ENCODE measurements at places on chromosomes 1 and 21. TPM values are rescaled to one million over a fixed set of nuclear protein-coding genes. Genes with fewer than 3 reads are reported as not detected.

SLC9C2 gene
- polyA plus RNA-seq, result 0.27 TPM

OR2AK2 gene
- not detected for polyA plus RNA-seq

CYP4A22 gene
- 8.2 TPM for polyA plus RNA-seq

FCRL1 gene
- 0.05 TPM for polyA plus RNA-seq

OR2T35 gene
- not detected for polyA plus RNA-seq

TTC13 gene
- polyA plus RNA-seq, result 29.1 TPM

RAVER2 gene
- polyA plus RNA-seq, result 35.0 TPM

VAV3 gene
- polyA plus RNA-seq, result 136 TPM

GRCh38 chr1:182407724-182408123 is 7.3 kb upstream of the TEDDM1 start:
- DNase-seq, result no peak

DNA sequence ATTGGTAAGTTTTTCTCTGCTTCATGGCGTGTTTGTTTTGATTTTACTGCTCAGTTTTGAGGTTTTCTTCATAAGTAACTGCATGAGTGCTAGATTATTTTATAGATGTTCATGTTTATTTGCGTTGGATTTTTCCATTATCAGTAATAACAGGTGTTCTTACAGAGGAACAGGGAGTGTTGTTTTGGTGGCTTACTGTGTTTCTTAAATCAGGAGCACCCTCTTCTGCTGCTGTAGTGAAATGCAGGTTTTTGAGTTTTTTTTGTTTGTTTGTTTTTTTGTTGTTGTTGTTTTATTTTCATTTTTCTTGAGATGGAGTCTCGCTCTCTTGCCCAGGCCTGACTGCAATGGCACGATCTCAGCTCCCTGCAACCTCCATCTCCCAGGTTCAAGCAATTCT is 32.6 kb downstream of the CTBS start:
- DNase-seq, result no peak

- peak; percentile 17 for DNase-seq
Measured at GRCh38 chr1:248404024-248404423, 1.2 kb downstream of the OR2T1 start.

- no peak for DNase-seq
Measured at GRCh38 chr1:153532181-153532580, 3.6 kb downstream of the S100A6 start.

GRCh38 chr1:36497207-36497606 is 14.5 kb upstream of the CSF3R start:
- DNase-seq, result no peak

GRCh38 chr1:201773764-201774163 is 55.2 kb upstream of the IPO9 start:
- DNase-seq, result no peak

- no peak for DNase-seq
Measured at GRCh38 chr1:17525996-17526686, 13.4 kb upstream of the ARHGEF10L start.

- DNase-seq, result no peak
Measured at GRCh38 chr21:15219894-15220293, 155.1 kb upstream of the NRIP1 start.

- no peak for DNase-seq
Measured at GRCh38 chr1:107000902-107001301, 55.6 kb upstream of the PRMT6 start.

- DNase-seq, result no peak
Measured at GRCh38 chr1:246564839-246565750, 966 bp downstream of the TFB2M start.

- no peak for DNase-seq
Measured at GRCh38 chr1:159652506-159652905, 61.9 kb downstream of the CRP start.

- DNase-seq, result no peak
Measured at GRCh38 chr1:11615090-11615489, 39.1 kb downstream of the FBXO2 start.

- DNase-seq, result no peak
Measured at GRCh38 chr21:22691658-22692057, 1693.4 kb downstream of the NCAM2 start.

GRCh38 chr1:195766709-195767108 is 841.5 kb downstream of the KCNT2 start:
- no peak for DNase-seq

DNA sequence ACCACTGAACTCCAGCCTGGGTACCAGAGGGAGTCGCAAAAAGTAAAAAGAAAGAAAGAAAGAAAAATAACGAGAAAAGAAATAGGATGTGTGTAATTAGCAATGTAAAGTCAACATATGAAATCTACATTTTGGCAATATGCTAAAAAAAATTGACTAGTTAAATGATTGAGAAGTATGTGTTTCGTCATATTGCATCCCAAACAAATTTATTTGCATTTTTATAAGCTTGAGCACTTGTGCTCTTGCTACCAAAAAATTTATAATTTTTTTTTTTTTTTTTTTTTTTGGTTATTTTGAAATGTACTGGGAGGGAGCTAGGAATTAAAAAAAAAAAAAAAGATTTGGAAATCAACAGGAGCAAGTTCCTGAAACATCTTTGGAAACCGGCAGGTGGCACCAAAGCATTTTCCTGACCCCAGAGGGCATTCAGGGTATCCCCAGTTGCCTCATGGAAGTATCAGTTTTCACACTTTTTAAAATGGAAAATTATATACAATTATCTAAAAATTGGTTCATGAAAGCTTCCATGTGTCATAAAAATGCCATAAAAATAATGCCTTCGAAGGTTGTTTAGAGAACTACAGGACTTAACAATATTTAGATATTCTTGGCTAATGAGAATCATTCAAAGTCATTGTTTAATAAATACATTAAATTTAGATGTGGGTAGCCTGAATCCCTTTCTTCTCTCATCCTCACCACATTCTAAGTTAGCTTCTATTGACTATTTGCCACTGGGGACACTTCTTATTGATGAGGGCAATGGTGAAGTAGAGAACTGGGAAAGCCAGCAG is 4.8 kb upstream of the HEATR1 start:
- DNase-seq, result peak; percentile 57

DNA sequence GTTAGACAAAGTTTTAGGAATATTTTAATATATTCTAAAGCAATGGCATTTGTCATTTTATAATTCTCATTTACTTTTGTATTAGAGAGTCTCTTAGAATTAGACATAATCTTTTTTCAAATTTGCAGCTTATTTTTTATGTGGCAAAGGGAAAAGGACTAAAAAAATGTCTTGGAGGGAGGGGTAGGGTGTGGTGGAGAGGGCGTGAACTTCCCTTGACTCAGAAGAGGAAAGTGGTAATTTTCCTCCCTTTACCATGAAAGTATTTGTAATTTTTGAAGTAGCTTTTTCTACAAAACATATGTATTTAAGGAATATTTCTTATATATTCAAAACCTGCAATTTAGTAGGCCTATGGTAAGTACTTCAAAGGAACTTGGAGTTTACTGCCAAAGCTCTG is 6.9 kb upstream of the RABGAP1L start:
- no peak for DNase-seq

GRCh38 chr1:22814176-22815042 is 103.8 kb downstream of the EPHB2 start:
- DNase-seq, result peak; percentile 66

Data from left kidney (tissue), 8 donors.